ENCODE measurements at places on chromosomes 6 and 20. TPM values are rescaled to one million over a fixed set of nuclear protein-coding genes. Genes with fewer than 3 reads are reported as not detected.

Gene ASIP
- not detected for total RNA-seq

Gene MAS1
- total RNA-seq, result not detected

Gene SASH1
- total RNA-seq, result 54.2 TPM

Gene SCUBE3
- 96.6 TPM for total RNA-seq

Gene ARG1
- not detected for total RNA-seq

Gene BPI
- 0.68 TPM for total RNA-seq

Gene FLRT3
- total RNA-seq, result 1.5 TPM

Gene HLA-B
- total RNA-seq, result 216 TPM

Gene IBTK
- total RNA-seq, result 30.7 TPM

Gene PHF1
- total RNA-seq, result 43.2 TPM

GRCh38 chr20:61744691-61745396 lies 320.8 kb downstream of the TAF4 start:
- H3K4me1 ChIP-seq, result peaks cover 34% of the 10 kb centered on the region
- peak; percentile 77 for DNase-seq
- no peak overlapping the region for H3K4me3 ChIP-seq
- H3K27ac ChIP-seq, result peak overlapping the region; percentile 36

DNA sequence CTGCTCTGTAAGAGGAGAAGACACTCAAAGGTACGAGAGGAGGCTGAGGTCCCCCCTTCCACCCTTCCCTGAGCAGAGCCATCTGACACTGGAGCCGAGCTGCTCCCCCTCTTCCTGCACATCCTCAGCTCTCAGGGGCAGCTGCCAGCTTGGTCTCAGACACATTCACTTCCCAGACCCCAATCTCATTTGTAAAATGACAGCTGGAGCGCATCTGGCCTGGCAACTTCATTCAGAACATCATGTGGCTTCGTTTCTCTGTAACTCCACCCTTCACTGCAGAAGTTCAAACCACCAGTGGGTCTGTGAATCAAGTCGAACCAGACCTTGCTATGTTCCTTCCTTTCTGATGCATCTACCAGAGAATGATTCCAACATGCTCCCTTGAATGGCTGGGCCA lies 145.6 kb upstream of the CDH4 start:
- no peak overlapping the region for H3K4me3 ChIP-seq
- no peaks in the 10 kb centered on the region for H3K36me3 ChIP-seq
- peaks cover 37% of the 10 kb centered on the region for H3K27me3 ChIP-seq
- no peak for DNase-seq
- no peaks in the 10 kb centered on the region for H3K4me1 ChIP-seq

DNA sequence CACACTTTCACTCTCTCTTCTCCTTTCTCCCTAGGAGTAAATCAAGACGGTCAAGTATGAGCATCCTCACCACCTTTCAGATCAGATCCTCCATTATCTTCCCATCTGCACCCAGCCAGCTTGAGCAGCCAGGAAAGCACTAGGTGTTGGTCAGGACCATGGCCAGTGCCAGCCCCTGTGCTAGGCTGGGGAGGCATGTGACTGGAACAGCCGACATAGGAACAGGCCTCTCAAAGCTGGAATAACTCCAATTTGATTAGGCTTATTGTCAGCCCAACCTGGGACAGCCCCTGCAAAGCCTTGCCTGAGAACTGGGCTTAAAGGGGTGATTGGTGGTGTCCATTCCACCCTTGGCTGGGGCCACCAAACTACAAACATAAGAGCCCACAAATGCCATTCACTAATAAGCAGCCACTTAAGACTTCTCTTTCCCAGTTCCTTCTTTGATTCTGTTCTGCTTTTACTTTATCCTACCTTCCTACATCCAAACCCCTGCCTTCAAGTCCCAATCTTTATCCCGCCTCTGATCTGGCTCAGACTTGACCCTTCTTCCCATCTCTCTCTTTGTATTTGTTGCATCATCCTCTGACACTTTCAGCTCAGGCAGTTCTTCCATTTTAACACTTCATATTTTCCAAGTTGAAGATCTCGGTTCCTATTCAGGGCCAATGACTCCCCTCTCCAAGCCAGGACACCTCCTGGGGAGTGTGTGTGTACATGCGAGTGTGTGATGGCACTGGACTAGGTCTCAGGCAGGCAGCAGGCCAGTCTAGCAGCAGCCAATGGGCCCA lies 4.5 kb upstream of the TREM2 start:
- no peak for DNase-seq
- no peak overlapping the region for H3K27ac ChIP-seq
- no peaks in the 10 kb centered on the region for H3K36me3 ChIP-seq
- H3K4me3 ChIP-seq, result no peak overlapping the region

DNA sequence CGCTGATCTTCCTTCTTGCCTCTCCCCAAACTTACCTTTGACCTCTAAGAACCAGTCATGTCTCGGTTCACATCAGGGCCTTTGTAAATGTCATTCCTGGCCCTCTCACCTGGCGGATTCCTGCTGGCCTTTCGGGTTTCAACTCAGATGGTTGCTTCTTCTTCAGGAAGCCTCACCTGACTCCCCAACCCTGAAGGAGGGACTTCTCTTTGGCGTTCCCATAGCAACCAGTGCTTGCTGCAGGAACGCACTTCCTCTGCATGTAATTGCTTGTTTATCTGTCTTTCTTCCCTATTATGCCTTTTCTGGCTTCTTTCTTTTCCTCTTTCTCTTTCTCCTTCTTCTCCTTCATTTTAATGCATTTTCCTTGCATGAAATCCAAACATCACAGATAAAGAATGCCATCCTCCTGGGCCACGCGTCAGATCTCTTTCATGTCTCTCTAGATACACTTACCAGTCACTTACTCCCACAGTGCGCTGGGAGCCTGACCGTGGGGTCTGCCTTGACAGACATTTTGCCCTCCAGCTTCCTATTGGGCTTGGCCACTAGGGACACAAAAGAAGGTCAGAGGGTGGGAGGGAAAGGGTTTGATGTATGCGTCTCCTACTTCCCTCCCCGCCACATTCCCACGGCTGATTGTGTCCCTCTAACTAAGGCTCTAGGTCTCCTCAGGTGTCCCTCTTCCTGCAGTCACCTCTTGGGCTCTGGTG lies 295.7 kb upstream of the TSHZ2 start:
- H3K4me3 ChIP-seq, result no peak overlapping the region
- H3K36me3 ChIP-seq, result no peaks in the 10 kb centered on the region
- no peak for DNase-seq
- no peaks in the 10 kb centered on the region for H3K4me1 ChIP-seq
- peaks cover 1% of the 10 kb centered on the region for H3K27me3 ChIP-seq
- H3K27ac ChIP-seq, result no peak overlapping the region

- H3K27ac ChIP-seq, result no peak overlapping the region
- no peak for DNase-seq
- no peak overlapping the region for H3K4me3 ChIP-seq
- no peaks in the 10 kb centered on the region for H3K27me3 ChIP-seq
Measured at GRCh38 chr20:62253398-62253797, 15.1 kb downstream of the OSBPL2 start.

GRCh38 chr6:1164600-1164999 lies 147.3 kb upstream of the FOXQ1 start:
- peaks cover 13% of the 10 kb centered on the region for H3K27me3 ChIP-seq
- no peaks in the 10 kb centered on the region for H3K36me3 ChIP-seq
- H3K4me1 ChIP-seq, result no peaks in the 10 kb centered on the region
- H3K27ac ChIP-seq, result no peak overlapping the region
- DNase-seq, result no peak

GRCh38 chr20:10940941-10941340 lies 267.1 kb upstream of the JAG1 start:
- DNase-seq, result no peak
- H3K4me1 ChIP-seq, result peaks cover 9% of the 10 kb centered on the region
- H3K36me3 ChIP-seq, result no peaks in the 10 kb centered on the region
- H3K27ac ChIP-seq, result no peak overlapping the region
- no peak overlapping the region for H3K4me3 ChIP-seq

GRCh38 chr6:48426636-48427035 lies 315.6 kb upstream of the PTCHD4 start:
- peaks cover 38% of the 10 kb centered on the region for H3K4me1 ChIP-seq
- H3K36me3 ChIP-seq, result no peaks in the 10 kb centered on the region
- H3K27me3 ChIP-seq, result no peaks in the 10 kb centered on the region
- no peak overlapping the region for H3K4me3 ChIP-seq
- no peak overlapping the region for H3K27ac ChIP-seq

DNA sequence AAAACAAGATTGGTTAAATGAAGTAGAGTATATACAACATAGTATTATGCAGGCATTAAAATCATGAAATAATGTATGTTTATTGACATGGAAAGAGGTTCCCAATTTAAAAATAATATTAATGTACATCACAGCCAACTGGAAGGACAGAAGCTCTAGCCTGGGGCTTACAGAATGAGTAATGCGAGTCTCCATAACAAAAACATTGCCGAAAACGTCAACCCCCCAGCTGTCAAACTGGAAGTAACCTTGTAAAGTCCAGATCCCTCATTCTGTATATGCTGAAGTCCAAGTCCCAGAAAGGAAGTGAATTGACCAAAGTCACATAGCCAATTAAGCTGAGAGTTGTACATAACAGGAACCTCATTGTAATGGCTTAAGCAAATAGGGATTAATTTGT lies 128.7 kb upstream of the ECI2 start:
- peaks cover 6% of the 10 kb centered on the region for H3K36me3 ChIP-seq
- H3K27me3 ChIP-seq, result peaks cover 3% of the 10 kb centered on the region
- no peak overlapping the region for H3K27ac ChIP-seq
- no peaks in the 10 kb centered on the region for H3K4me1 ChIP-seq
- H3K4me3 ChIP-seq, result no peak overlapping the region

DNA sequence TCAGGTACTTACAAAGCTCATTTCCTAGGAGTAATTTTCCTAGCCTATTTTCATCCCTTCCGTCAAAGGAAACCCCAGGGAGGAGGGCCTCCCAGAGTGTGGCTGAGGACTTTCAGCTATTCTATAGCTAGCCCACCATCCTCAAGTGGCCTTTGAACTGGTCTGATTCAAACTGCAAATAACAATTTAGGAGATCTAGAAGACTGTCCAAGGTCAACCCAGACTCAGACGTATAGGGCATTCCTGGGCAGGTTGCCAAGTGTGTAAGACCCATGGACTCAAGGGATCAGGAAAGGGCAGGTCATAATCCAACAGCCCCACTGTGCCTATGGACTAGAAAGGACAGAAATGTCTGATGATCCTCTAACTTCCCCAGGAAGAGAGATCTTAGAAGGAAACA lies 2.1 kb upstream of the RRAGD start:
- H3K27ac ChIP-seq, result no peak overlapping the region
- no peak for DNase-seq
- no peaks in the 10 kb centered on the region for H3K36me3 ChIP-seq
- H3K4me1 ChIP-seq, result peaks cover 16% of the 10 kb centered on the region
- peaks cover 18% of the 10 kb centered on the region for H3K27me3 ChIP-seq

- peak overlapping the region; percentile 80 for H3K4me3 ChIP-seq
- no peak for DNase-seq
- H3K27ac ChIP-seq, result peak overlapping the region; percentile 79
- no peaks in the 10 kb centered on the region for H3K27me3 ChIP-seq
- no peaks in the 10 kb centered on the region for H3K36me3 ChIP-seq
- peaks cover 60% of the 10 kb centered on the region for H3K4me1 ChIP-seq
Measured at GRCh38 chr6:149319422-149319821, 1.9 kb downstream of the TAB2 start.

GRCh38 chr6:143647732-143648131 lies 30.0 kb upstream of the PHACTR2 start:
- no peaks in the 10 kb centered on the region for H3K36me3 ChIP-seq
- no peak for DNase-seq
- H3K27me3 ChIP-seq, result no peaks in the 10 kb centered on the region
- no peak overlapping the region for H3K27ac ChIP-seq
- no peak overlapping the region for H3K4me3 ChIP-seq

GRCh38 chr20:8952721-8953120 lies 116.2 kb upstream of the PLCB4 start:
- no peaks in the 10 kb centered on the region for H3K4me1 ChIP-seq
- no peaks in the 10 kb centered on the region for H3K36me3 ChIP-seq
- H3K4me3 ChIP-seq, result no peak overlapping the region
- H3K27ac ChIP-seq, result no peak overlapping the region
- DNase-seq, result no peak

- DNase-seq, result peak; percentile 97
- peak within 1 kb of the TSS; percentile 95 for H3K27ac ChIP-seq
- H3K27me3 ChIP-seq, result no peaks in the 10 kb centered on the region
- H3K4me1 ChIP-seq, result peaks cover 27% of the 10 kb centered on the region
Measured at GRCh38 chr6:36885461-36886401, at the start of gene C6orf89. Gene C6orf89 (plus strand): TSS chr6:36885952. CDS start chr6:36899445, 13,493 bp downstream.

DNA sequence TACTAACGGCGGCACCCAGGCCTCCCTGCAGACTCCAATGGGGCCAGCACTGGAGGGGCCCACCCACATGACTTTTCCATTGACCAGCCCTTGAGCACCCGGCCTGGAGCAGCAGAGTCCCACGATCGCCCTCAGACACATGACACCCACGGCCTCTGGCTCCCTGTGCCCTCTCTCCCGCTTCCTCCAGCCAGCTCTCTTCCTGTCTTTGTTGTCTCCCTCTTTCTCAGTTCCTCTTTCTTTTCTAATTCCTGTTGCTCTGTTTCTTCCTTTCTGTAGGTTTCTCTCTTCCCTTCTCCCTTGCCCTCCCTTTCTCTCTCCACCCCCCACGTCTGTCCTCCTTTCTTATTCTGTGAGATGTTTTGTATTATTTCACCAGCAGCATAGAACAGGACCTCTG lies 26.1 kb upstream of the FANCE start:
- peaks cover 52% of the 10 kb centered on the region for H3K4me1 ChIP-seq
- peaks cover 8% of the 10 kb centered on the region for H3K36me3 ChIP-seq
- H3K4me3 ChIP-seq, result no peak overlapping the region
- H3K27ac ChIP-seq, result peak overlapping the region; percentile 71
- DNase-seq, result no peak

GRCh38 chr6:6749702-6750491 lies 161.4 kb downstream of the LY86 start:
- no peak overlapping the region for H3K4me3 ChIP-seq
- H3K27ac ChIP-seq, result no peak overlapping the region
- H3K4me1 ChIP-seq, result peaks cover 9% of the 10 kb centered on the region

GRCh38 chr20:13231031-13231752 lies 10.1 kb downstream of the ISM1 start:
- peaks cover 1% of the 10 kb centered on the region for H3K36me3 ChIP-seq
- H3K27ac ChIP-seq, result peak overlapping the region; percentile 60
- no peak for DNase-seq
- H3K4me3 ChIP-seq, result no peak overlapping the region
- H3K4me1 ChIP-seq, result peaks cover 12% of the 10 kb centered on the region
- H3K27me3 ChIP-seq, result peaks cover 10% of the 10 kb centered on the region

- H3K4me3 ChIP-seq, result no peak overlapping the region
- no peak for DNase-seq
- peaks cover 41% of the 10 kb centered on the region for H3K4me1 ChIP-seq
- peaks cover 9% of the 10 kb centered on the region for H3K36me3 ChIP-seq
Measured at GRCh38 chr6:150894191-150894744, 28.8 kb downstream of the MTHFD1L start.

DNA sequence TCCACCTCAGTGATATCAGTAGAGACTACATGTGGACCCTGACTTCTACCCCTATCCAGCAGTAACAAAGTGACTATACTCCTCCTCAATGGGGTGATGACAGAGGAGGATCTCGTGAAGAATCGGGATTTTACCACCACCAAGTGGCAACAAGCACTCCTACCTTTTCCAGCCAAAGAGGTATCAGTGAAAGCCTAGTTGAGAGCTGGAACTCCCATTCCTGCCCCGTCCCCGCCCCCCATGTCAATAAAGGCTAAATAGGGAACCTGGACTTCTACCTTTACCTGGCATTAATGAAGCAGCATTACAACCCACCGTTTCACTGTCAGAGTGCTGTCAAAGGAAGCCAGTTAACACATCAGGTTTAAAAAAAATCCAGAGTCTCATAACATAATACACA lies 45.3 kb downstream of the RNF24 start:
- H3K36me3 ChIP-seq, result peaks cover 4% of the 10 kb centered on the region
- H3K4me1 ChIP-seq, result peaks cover 11% of the 10 kb centered on the region
- DNase-seq, result no peak
- no peak overlapping the region for H3K4me3 ChIP-seq
- H3K27me3 ChIP-seq, result no peaks in the 10 kb centered on the region

GRCh38 chr6:151409260-151409659 lies 17.9 kb upstream of the ZBTB2 start:
- H3K36me3 ChIP-seq, result peaks cover 42% of the 10 kb centered on the region
- H3K27ac ChIP-seq, result peak overlapping the region; percentile 34
- no peaks in the 10 kb centered on the region for H3K27me3 ChIP-seq
- peaks cover 26% of the 10 kb centered on the region for H3K4me1 ChIP-seq

Data from chondrocyte (in vitro differentiated cells).